ENCODE measurements at places on chromosomes 2 and 18.

- DNase-seq = no peak
These were observed 138.5 kb upstream of the ITGA4 start for GRCh38 chr2:181318504-181319280.

GRCh38 chr18:31261792-31262582 is 56.0 kb upstream of the DSG1 start:
- no peak for DNase-seq

- no peak for DNase-seq
These were observed 161.6 kb downstream of the FBXO15 start for GRCh38 chr18:73985855-73986625.

DNA sequence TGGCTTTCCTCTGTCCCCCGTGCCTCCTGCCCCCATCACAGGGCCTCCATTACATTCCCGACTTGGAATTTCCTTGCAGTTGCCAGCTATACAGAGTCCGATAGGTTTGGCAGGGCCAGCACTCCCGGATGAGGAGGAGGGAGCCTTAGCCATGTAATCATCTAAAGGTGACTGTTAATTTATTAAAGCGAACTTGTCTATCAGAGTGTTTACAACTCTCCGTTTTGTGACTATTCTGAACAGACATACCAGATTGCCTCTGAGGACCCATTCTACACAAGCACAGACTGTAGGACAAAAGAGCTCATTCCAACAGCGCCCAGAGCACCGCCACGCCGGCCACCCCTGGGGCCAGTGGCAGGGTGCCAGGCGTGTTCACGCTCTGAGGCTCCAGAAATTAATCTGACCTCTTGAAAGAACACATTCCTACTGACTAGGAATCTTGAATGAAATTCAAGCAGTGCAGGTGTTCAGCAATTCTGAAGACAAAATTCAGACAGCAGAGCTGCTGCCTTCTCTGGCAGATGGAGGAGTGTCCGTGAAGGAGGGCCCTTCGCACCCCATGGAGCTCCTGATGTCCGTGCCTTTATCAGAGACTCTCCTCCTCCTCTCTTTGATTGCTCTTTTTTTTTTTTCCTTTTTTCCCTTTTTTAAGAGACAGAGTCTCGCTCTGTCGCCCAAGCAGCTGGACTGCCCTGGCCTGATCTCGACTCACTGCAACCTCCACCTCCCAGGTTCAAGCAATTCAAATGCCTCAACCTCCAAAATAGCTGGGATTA is 58.1 kb upstream of the RALBP1 start:
- no peak for DNase-seq

GRCh38 chr18:33656889-33657448 is 79.0 kb downstream of the ASXL3 start:
- DNase-seq = no peak

DNA sequence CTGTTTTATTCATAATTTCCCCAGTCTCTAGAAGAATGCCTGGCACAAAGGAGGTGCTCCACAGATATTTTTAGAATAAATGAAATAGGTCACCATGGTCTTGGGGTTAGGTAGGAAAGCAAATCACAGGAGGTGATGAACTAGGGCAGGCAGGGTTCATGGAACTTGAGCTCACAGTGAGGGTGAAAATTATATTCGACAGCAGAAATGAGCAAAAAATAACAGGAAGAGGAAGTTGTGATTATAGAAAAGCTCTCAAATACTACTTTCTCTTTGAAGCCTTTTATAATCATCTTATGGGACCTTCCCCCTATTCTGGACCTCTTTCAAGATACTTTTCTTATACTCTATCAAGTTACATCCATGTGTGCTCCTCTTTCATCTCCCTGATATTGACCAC is 4.5 kb upstream of the CREB1 start:
- no peak for DNase-seq
